ENCODE measurements at places on chromosomes 2 and 18.

DNA sequence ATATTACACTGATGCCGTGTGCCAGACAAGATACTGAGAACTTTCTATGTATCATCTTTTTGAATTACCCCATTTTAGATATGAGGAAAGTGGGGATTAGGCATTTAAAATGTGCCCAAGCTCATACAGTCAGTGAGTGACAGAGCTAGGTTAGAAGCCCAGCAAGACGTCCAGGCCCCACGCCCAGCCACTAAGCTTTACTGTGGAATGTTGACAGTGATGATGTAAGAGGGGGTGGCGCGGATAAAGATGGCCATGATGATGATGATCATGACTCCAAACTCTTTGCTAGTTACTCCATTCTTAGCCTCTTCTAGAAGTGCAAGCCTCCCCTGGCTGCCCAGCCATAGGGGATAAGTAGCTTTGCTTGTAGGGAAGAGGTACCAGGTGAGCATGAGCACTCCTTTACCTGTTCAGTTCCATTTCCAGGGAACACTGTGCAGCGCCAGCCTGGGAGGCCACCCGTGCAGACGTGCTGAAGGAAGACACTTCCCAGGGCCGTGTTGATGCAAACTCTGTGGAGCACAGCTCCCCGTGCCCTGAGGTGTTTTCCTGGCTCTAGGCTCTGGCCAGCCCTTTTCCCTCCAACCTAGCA lies 65.5 kb downstream of the BCL2L11 start:
- no peak for DNase-seq

DNA sequence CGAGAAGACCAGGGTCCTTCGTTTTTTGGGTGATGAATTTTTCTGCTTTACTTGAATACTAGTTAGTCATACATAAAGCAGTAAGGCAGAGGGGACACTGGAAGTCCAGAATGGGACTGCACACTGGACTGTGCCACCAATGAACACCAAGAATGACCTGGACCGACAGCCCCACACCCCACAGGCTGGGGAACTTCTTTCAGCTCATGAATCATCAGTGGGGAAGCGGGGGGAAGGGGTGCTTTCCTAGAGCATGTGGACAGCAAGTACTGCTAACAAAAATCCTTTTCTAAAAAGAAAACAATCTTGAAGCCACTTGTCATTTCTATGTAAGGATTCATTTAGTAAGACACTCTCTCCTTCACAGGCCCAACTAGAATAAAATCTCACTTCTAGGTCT lies 86.0 kb downstream of the DTNB start:
- DNase-seq, result no peak

DNA sequence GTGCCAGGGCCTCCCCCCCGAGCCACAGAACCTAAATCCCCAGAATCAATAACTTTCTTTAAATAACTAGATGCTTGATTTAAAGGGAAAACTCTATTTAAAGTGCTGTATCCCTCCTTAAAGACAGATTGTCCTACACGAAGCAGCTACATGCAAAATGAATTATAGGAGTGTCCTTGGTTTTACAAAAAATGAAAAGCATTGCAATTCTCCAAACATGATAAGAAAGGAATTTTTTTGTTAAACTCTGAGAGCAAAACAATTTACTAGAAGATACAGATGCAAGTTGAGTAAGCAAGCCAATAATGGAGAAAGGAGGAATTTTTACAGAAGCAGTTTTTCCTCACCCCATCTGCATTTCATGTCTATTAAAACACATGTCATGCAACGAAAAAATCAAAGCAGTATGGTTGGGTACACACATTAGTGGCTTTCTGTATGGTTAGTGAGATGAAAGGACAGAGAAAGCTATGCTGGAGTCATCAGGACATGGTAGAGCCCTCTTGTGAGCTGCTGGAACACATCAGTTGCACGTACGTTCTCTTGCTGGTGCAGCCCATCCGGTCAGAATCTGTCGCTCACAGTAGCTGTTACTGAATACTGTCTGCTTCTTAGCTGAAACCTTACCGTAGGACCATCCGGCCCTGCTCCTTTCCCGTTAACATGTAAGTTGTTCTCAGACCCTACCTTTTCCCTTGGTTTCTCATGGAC lies 25.9 kb upstream of the STEAP3 start:
- no peak for DNase-seq

GRCh38 chr2:189312643-189313042 lies 128.6 kb upstream of the WDR75 start:
- DNase-seq, result peak; percentile 52

- DNase-seq, result no peak
Observed at GRCh38 chr2:240376739-240377138, 58.7 kb upstream of the GPC1 start.

- no peak for DNase-seq
Observed at GRCh38 chr2:66198873-66199272, 236.1 kb upstream of the MEIS1 start.

DNA sequence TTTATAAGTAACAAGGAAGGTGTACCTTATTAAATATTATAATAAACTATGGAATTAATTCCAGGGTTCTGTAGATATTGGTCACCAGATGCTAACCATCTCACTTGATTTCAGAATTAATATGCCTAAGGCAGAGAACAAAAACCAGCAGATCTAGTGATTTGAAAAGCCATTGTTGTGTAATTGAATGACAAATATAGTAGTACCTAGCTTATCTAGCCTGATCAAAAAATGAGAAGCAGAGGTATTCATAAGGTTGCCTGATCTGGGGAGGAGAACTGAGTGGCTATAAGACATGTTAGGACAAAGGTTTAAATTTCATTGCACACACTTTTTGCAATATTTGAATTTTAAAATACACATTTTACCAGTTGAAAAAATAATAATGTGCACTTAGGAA lies 132.0 kb upstream of the UBE2E3 start:
- no peak for DNase-seq

- DNase-seq, result no peak
Observed at GRCh38 chr2:230124757-230125431, 56.2 kb upstream of the SLC16A14 start.

- DNase-seq, result no peak
Observed at GRCh38 chr2:217392930-217393584, 533.2 kb upstream of the TNP1 start.

DNA sequence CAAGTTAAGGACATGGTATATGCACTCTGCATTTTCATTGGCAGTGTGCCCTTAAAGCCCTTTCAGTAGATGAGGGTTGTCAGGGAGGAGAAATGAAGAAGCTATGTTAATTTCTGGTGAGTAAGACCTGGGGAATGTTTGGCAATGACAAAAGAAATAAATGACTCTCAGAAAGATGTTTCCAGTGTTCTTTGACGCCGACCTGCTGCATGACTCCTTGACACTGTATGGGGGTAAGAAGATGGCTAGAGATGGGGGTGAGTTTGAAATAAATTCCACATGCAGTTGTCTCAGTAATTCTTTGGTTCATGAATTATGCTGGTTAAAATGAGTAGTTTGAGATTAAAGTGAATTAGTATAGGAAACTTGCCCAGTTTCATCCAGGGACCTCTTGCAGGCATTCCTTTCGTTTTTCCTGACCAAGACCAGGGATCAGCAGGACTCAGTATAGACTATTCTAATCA lies 5.9 kb downstream of the CCDC121 start:
- no peak for DNase-seq

- no peak for DNase-seq
Observed at GRCh38 chr2:227474410-227474809, 2.5 kb downstream of the AGFG1 start.

DNA sequence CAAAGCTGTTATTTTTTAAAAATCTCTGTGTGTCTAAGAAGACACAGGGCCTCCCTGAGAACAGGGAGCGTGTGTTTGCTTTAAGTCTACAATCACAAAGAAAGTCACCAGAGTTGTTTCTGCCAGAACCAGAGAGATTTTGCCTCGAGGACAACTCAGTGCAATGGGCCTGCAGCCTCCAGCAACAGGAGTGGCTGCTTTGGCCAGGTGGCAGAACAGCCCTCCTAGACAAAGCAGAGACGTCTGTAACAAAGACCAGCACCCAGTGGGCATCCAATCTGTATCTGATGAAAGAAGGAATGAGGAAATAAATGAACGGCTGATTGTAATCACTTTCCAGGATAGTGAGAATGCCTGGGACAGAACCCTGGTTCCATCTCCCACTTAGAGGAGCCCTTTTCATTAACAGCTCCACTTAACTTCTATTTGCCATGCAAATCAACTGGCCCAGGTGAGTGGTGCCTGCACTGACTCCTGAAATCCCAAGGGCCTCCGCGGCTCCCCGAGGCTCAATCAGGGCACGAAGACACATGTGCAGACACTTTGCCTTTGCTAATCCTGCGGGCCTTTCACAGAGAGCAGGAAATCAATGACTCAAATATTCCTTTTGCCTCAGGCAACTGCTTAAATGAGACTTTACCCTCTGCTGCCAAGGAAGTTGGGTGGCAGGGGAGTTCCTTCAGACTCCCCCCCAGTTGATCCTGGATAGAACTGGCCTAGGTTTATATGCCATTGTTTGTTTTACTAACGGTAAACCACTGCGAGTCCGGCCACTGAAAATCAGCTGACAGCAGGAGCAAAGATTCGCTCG lies 146.5 kb downstream of the CABLES1 start:
- no peak for DNase-seq

- no peak for DNase-seq
Observed at GRCh38 chr2:217062768-217063167, 202.9 kb upstream of the TNP1 start.

DNA sequence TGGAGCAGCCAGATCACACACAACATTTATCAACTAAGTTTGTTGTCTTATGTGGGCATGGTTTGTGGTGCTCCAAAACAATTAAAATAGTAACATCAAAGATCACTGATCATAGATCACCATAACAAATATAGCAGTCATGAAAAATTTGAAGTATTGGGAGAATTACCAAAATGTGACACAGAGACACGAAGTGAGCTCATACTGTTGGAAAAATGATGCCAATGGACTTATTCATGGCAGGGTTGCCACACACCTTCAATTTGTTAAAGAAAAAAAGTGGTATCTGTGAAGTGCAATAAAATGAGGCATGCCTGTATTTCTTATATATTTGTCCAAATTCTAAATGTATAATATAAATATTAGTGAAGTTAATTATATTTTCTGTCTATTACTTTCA lies 42.9 kb upstream of the CABYR start:
- DNase-seq, result no peak

GRCh38 chr18:47985866-47986265 lies 55.4 kb upstream of the SMAD2 start:
- no peak for DNase-seq
